ENCODE measurements at places on chromosomes 5 and 9.

- no peak for DNase-seq
These were observed 1.6 kb upstream of the TMEM141 start for GRCh38 chr9:136789523-136789937.

GRCh38 chr5:1541702-1542400, 18.1 kb upstream of the LPCAT1 start:
- DNase-seq: no peak

DNA sequence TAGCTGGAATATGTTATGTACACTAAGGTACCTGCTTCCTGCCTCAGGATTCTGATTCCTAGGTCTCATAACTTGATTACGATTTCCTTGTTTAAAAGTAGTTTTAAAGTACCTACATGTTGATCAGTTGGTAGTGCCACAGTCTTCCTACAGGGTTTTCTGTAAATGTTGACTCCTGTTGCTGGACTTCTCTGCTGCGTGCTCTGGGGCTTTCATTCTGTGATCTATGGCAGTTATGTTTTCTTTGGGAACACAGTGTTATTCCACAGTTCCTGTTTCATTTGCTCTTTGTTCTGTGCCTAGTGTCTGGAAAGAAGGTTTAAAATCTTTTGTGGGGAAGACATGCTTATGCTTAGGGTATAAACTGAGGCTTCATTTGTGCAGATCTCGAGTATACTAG, 343.5 kb downstream of the PLK2 start:
- no peak for DNase-seq

- no peak for DNase-seq
These were observed 91.1 kb downstream of the TRIO start for GRCh38 chr5:14234204-14234603.
